Cerebellar nuclear complex (tissue), 1 donor: ENCODE measurements at places on chromosomes 4 and X.

DNA sequence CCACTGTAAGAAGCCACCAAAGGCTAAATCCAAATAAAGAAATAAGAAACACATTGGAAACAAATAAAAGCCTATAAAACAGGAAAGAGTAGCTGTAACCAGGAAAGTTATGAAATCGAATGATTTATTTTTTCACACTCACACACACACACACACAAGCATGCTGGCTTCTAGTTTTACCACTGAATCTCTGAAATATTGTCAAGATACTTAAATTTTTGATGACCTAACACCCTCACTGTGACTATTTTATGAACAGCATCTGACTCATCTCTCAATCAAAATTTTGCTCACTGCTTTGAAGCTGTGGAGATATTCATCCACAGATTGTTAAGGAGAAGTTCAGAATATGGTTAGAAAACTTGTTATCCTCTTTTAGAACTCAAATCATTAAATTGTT, 13.9 kb upstream of the GABRB1 start:
- DNase-seq, result no peak

GRCh38 chr4:170001011-170001744, 25.0 kb downstream of the MFAP3L start:
- no peak for DNase-seq

- no peak for DNase-seq
These were observed 639.8 kb upstream of the DIPK2B start for GRCh38 chrX:45840411-45840950.

DNA sequence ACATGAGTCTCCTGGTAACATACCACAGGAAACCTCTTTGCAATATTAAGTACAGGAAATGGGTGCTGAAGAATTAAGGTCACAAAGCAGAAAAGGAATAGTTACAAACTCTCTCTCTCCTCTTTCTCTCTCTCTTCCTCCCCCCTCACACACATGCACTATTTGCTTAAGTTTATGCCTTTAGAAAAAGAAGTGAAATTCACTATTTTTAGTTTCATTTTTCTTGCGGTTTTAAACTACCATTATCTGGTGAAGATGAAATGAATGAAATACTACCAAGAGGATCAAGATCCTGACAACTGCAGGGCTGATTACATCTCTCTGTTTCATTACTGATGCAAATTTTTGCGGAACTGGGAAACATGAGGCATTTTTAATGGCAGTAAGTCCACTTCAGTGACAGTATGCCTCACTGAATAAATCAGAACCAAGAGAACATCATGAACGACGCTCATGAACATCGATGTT, 64.3 kb upstream of the FTHL17 start:
- DNase-seq, result no peak

GRCh38 chr4:74764119-74764518, 30.2 kb downstream of the BTC start:
- DNase-seq, result no peak

DNA sequence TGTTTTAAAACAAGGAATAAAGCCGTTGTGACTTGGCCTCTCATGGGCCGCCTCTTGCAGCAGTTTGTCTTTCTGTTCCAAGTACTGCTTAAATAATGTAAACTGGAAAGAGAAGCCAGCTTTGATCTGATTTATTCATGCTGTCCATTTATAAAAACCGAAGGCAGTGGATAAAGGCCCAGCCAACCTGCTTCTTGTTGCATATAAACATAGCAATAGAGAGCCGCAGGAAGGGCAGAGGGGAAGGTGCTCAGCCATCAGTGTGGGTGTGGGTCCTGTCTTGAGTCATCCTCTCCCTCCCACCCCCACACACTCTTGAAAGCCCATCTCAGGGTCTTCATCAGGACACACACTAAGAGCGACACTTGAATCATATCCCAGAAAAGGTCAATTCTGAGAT, 187.9 kb upstream of the FAM9B start:
- no peak for DNase-seq

DNA sequence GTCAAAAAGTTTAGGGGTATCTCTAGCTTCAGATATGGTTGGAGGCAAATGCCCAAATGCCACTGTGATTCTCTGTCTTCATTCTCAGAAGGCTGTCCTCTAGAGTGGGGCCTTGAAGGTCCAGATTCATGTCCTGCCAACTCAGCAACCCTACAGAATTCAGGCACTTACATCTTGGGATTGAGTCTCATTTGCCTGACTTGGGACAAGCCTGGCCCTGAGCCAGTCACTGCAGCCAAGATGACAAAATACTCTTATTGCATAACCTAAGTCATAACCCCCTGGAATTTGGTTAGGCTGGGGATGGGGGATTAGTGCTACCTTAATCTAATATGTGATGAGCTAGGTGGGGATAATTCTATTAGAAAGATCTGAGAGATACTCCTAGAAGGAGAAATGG, 100.5 kb downstream of the AREG start:
- DNase-seq, result no peak
